ENCODE measurements at places on chromosomes 1 and 21.

GRCh38 chr1:70264839-70265238 is 43.7 kb downstream of the SRSF11 start:
- DNase-seq: peak; percentile 26

DNA sequence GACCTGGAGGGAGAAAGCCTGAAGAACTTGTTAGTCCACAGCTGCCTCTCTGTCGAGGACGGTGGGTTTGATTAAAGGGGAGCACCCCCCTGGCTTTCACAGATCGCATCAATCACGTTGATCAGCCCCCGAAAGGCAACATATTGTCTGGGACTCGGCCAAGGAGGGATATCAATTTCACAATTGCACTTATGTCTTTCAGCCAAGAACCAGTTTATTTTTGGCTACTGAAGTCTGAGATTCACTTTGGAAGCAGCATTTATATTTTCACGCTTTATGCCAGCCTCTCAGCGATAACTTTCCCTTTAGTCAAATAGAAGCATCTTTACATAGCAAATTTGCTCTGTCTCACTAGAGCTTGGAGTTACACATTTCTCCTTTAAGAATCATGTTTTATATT is 253.2 kb upstream of the RRP15 start:
- no peak for DNase-seq

GRCh38 chr1:20962576-20963258 is 175.6 kb upstream of the HP1BP3 start:
- no peak for DNase-seq

DNA sequence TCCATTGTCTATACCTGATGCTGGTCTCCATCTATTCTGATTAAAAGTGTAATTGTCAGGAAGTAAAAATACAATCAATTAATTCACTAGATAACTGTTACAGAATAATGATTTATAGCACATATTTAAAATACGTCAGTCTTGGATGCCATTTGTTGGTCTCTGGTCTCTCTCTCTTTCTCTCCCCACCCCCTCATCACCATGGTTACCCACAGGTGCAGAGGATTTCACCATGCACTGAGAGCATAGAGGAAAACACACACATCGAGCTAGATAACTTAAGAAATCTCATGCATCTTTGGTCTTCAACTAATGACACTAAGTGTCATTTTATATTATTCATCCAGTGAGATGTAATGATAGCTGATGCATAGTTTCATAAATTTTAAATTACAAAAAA is 33.4 kb downstream of the LRRC53 start:
- no peak for DNase-seq

DNA sequence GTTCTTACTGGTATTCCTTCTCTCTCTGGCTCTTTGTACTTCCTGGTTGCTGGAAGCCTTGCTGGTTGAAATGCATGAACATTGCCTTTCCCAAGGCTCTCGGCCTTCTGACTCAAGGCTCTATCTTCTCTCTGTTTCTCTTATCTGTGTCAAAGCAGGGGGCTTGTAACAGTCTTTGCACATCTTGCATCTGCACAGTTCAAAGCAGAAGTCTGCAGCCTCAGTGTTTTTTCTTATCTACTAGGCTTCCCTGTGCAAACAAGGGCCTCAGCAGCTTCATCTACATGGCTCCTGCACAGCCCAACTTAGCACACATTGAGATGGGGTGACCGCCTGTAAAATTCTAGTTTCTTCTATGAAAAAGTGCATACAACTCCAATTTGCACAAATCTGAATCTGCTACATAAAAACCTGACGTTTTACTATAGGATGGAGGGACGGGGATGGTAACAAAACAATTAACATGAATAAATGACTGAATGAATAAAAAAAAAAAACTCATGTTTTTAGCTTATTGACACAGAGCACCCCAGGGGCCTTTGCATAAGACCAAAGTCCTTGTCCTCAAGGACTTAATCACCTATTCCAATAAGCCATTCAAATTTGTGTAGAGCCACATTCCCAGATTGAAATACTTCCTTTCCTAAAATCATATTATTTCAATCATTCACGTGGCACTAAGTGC is 458.3 kb downstream of the LMO4 start:
- no peak for DNase-seq

DNA sequence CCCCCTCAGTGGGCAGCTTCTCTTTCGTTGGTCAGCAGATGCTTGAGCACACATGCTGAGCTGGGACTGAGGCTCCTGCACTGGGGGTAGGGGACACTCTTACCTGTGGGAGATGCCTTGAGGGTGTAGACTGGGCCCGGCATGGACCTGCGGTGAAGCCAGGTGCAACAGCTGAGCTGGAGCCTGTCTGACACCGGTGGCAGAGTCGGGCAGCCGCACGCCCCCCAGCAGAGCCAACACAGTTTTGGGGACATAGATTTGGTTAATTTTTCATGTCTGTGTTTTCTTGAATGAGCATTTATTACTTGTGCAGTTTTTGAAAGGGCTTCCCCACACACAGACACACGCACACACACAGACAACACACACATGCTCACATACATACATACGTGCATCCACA is 5.9 kb upstream of the HES5 start:
- no peak for DNase-seq

DNA sequence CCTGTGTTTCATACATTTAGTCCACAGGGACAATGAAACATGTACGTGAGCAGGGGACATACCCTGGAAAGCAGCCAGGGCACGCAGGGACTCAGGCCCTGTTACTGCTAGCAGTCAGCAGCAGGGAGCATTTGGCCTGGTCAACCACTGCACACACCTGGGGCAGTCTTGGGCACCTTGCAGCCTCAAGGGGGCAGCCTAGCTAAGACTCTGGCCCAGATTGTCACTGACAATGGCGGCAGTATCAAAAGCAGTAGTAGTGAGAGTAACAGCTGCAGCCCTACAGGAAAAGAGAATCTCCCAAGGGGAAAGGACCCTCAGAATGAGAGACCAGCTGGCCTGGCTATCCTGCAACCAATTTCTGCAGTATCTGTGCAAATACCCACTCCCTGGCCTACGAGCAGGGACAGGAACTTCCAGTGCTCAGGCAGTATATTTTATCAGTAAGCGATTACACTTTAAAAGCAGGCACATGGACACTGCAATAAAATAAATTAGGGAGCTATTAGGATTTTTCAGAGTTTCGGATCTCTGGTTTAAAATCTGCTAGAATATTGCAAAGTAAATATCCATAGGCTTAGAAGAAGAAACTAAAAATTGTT is 475.6 kb downstream of the LTN1 start:
- peak; percentile 76 for DNase-seq

DNA sequence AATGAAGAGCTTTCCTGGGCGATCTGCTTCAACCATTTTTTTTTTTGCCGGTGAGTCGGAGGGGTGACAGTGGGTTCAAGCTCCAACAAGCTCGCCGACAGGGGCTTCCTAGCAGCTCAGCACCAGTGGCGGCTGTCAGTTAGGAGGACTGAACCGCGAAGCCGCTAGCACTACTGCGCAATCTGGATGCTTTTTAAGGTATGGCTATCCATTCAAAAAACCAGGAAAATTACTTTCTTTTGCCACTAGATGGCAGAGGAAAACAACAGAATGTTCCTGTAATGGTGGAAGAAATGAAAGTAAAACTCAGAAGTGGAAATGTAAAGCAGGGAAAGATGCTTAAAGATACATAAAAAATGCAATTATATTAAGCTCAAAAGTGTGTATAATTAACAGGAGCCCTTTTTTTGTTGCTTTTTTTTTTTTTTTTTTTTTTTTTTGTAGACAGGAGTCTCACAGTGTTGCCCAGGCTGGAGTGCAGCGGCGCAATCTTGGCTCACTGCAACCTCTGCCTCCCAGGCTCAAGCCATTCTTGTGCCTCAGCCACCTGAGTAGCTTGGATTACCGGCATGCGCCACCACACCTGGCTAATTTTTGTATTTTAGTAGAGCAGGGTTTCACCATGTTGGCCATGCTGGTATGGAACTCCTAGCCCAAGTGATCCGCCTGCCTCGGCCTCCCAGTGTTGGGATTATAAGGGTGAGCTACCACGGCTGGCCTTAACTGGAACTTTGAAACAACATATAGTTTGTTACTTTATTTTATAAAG is 8.5 kb downstream of the KYAT3 start:
- no peak for DNase-seq

DNA sequence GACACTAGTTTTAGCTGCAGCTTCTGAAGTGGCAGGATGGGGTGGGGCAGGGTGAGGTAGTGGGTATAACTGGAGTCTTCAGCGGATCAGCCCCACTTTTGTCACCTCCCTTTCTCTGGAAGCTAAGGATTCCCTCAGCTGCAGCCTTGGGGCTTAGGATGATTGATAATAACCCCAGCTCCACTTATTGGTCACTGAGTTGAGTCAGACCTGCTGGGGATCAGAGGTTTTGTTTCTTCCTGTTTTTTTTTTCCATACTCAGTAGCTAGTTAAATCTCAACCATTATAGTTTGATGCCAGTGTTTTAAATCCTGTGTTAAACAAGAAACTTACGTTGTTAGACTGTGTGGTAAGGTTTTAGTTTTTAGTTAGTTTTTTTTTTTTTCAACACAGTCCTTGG is 57.2 kb downstream of the LAMC1 start:
- no peak for DNase-seq

DNA sequence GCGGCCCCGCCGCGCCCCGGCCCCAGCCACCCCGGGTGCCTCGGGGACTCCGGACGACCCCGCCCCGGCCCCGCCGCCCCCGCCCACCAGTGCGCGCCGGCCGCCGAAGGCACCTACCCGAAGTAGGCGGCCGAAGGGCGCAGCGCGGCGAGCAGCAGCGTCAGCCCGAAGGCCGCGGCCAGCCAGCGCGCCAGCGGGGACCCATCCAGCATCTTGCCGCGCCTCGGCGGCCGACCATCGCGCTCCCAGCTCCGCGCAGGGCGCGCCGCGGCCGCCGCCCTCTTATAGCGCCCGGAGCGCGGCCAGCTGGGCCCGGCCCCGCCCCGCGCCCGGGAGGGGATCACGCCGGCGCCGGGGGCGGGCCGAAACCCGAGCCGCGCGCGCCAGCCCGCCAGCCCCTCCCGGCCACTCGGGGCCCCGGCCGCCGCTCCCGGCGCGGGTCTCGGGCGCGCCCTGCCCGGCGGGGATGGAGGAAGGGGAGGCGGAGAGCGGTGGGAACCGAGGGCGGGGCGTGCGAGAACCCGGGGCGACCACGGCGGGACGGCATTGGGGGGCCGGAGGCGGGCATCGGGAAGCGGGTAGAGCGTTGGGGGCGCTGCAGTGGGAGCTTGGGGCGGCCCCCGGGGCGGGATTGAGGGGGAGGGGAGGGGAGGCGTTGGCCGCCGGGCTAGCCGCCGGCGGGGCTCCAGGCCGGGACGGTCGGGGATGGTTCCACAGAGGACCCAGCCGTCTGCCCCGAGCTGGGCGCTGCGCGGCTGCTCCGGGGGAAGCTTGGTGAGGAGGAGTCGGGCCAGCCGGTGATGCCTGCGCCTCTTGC is at the start of gene WNT9A:
Gene WNT9A (minus strand): TSS at position 257 of the 817 bp plus-strand sequence. CDS start 45 bp downstream, at position 212.
- peak; percentile 37 for DNase-seq

- no peak for DNase-seq
Measured at GRCh38 chr1:201282216-201282615, 1.1 kb upstream of the PKP1 start.

DNA sequence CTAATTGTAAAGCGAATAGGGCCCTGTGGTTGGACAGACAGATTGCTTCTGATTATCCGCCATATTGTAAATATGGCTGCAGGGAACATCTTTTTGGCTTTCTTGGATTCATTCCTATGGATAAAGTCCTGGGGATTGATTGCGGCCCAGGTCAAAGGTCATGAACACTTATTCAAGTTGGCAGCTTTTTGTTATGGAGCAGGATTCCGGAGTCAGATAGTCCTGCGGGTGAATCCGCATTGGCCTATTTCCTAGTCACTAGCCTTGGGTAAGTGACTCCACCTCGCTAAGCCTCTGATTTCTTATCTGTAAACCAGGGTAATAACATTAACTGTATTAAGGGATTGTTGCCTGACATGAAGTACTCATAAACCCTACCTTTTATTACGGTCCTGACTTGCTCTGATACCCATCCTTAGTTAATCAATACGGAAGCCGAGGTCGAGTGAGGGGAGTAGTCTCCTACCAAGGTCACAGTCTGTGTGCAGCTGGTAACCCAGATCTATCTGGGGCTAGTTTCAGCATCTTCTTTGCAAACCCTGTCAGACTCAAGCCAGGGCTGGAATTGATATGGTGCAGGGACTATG is 31.7 kb downstream of the EDN2 start:
- DNase-seq: no peak

- no peak for DNase-seq
Measured at GRCh38 chr1:66575739-66576138, 41.8 kb downstream of the SGIP1 start.

DNA sequence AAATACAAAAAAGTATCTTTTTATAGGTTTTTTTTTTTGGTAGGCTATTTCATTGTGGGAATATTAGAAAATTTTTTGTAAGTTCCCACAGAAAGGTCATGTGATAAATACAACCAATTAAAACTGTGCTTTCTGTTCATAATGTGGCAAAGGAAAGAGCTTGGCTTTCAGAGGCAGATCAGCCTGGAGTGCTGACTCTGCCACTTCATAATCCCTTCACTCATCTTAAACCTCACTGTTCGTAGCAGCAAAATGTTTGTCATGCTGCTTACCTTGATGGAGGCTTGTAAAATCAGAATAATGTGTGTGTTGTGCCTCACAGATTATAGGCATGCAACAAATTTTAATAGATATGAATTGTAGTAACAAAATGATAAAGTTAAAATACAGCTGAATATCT is 176.8 kb downstream of the ZP4 start:
- DNase-seq: no peak
